ENCODE measurements at places on chromosomes 11 and 22.

- no peak for DNase-seq
These were observed 117.5 kb downstream of the TRPC6 start for GRCh38 chr11:101466352-101466751.

GRCh38 chr11:31767066-31767465 is 44.1 kb downstream of the PAX6 start:
- DNase-seq = no peak

DNA sequence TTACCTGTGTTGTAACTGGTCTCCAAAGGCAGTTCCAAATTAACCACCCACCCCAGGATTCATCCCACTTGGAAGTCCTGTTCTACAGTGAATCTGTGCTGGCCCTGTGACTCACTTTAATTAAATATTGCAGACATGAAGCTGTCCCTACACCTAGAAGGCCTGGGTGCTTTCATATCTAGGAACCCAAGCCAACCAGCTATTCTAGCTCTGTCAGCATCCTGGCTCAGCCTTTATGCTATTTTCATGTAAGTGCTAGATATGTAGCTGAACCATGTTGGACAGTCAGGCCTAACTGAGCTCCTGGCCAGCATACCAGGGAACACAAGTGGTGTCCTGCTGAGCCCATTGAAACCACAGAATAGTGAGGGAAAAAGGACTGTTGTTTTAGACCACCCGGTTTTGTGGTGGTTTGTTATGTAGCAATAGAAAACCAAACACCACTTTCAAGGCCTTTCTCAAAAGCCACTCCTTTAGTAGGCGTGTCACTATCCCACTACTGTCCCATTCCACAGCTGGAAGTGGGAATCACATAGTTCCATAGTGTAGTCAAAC is 30.3 kb downstream of the CNTF start:
- DNase-seq = no peak

GRCh38 chr22:26235792-26236487 is 66.7 kb downstream of the SEZ6L start:
- DNase-seq = no peak

DNA sequence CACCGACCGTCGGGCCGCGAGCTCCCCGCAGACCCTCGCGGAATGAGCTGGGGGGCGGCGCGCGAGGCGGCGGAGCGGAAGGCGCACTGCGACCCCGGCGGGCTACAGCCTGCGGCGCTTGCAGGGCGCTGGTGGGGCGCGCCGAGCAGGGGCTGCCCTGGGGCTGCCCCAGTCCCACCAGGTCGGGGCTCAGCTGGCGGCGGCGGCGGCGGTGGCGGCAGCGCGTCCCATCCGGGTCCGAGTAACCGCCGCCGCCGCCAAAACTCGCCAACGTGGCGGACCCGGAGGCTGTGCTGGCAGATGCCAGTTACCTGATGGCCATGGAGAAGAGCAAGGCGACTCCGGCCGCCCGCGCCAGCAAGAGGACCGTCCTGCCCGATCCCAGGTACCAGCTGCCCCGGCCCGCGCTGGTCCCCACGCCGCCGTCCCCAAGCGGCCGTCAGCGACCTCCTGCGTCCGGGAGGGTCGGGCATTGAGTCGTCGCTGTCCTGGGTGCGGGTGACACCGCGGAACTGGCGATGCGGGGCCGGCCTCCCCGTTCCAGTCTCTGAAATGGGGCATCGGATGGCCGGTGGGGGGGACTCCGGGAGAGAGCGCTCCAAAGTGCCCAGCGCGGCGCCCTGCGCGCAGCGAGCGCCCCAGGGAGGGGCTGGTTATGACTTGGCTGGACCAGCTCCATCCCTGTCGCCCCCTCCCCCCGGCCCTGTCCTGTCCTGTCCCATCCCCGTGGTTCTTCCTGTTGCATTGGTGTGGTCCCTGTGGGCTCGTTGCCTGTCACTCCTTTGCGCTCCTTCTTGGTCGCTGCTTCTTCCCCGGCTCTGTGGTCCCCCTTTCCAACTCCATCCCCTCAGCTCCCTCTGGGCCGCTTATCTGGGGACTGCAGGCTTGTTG is 63.5 kb downstream of the CRYBB2 start:
- DNase-seq = no peak

- DNase-seq = peak; percentile 74
These were observed 17.8 kb upstream of the WNT7B start for GRCh38 chr22:45994491-45995404.

GRCh38 chr11:3867209-3868091 is 12.0 kb downstream of the STIM1 start:
- DNase-seq = no peak

DNA sequence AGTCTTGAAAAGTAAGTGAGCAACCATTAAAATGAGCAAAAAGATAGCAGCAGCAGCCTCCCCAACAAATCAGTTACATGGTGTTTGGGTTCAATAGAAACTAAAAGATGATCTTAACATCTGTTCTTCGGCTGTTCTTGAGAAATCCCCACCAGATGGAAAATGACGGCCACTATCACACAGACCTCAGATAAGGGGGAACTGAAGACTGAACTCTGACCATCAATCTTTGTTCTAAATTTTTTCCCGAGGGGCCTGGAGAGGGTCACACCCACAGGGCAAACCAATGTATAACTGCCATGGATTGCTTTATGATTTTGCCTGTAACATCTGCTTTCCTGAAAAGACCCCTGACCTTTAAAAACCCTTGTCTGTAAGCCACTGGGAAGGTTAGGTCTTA is 624.8 kb upstream of the KIRREL3 start:
- no peak for DNase-seq

DNA sequence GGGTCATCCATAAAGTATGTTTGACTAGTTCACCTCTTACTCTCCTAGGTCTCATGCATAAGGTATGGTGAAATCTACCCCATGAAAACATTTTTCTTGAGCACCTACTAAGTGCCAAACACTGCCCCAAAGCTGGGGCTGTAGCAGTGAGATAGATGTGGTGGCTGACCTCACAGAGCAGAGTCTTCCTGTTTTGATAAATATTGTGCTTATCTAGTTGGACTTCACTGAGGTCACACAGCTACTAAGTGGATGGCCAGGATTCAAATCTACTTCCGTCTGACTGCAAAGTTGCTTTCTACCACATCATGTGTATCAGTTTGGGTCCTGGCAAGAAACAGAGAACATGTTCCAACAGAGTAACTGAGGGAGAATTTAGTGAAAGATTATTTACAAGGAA is 6.4 kb upstream of the HTATIP2 start:
- DNase-seq = no peak

DNA sequence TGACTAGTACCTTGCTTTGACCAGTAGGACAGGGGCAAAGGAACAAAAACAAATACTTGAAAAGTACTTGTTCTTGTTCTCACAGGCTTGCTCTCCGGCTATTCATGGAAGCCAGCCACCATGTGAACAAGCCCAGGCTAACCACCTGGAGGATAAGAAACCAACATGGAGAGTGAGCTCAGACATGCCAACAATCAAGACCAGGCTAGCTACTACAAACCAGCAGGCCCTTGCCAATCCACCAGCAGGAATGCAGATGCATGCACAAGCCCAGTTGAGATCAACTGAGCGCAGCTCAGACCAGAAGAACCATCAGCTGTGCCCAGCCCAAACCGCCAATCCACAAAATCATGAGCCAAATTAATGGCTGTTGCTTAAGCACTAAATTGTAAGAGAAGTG is 180.1 kb upstream of the ISX start:
- DNase-seq = no peak

- no peak for DNase-seq
These were observed 45.6 kb downstream of the COMMD9 start for GRCh38 chr11:36243641-36244040.

DNA sequence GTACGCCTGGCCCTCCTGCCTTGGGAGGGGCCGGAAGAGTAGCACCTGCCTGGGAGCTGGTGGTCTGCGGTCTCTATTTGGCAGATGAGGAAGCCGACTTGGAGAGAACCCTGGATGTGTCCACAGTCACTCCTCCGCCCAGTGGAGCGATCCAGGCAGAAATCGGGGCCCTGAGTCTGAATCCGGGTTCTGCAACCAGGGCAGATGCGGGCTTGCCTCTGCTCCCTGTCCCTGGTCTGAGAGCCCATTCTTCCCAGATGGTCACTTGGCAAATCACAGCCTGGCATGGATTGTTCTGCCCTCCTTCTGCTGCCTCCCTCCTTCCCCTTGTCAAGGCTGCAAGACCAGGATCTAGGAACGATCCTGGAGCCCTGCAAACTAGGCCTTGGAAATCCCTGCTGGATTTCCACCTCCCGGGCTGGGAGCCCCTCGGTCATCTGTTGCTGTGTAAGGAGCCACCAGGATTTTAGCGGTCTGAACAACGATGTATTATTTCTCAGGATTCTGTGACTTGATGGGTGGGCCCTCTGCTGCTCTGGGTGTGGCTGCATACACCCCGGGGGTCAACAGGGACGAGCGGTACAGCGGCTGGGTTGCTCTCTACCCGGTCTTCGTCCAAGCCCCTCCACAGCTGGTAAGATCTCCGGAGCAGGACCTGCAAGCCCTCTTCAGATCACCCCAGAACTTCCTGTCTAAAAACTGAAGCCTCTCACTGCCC is 2.0 kb upstream of the ASCL2 start:
- no peak for DNase-seq

- no peak for DNase-seq
These were observed 134.0 kb upstream of the SORL1-AS1 start for GRCh38 chr11:121586750-121587149.

DNA sequence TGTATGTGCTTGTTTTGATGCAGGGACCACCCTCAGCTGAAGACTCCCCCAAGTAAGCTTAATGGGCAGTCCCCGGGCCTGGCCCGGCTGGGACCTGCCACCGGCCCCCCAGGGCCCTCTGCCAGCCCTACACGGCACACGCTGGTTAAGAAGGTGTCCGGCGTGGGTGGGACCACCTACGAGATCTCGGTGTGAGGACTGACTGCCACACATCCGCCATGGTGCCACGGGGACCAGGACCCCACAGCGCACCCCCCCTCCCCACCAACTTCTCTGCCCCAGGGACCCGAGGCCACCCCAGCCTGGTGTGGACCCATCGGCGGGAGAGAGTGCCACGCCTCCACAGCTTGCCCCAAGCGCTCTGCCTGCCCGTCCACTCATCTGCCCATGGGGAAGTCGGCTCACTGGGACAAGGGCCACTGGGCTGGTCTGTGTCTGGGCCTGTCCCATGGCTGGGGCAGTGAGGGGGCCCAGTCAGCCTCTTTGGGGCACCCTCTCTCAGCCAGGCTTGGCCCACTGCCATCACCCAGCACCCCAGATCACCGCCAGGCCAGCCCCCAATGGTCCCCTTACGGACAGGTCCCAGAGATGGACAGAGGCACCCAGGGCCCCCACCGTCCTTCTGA is 5.5 kb downstream of the CCDC188 start:
- DNase-seq = no peak

GRCh38 chr11:119533921-119534736 is 111.2 kb upstream of the THY1 start:
- peak; percentile 78 for DNase-seq

GRCh38 chr11:101718402-101718801 is 134.6 kb upstream of the TRPC6 start:
- DNase-seq = peak; percentile 5

GRCh38 chr11:85310479-85310878 is 316.7 kb downstream of the DLG2 start:
- DNase-seq = no peak

DNA sequence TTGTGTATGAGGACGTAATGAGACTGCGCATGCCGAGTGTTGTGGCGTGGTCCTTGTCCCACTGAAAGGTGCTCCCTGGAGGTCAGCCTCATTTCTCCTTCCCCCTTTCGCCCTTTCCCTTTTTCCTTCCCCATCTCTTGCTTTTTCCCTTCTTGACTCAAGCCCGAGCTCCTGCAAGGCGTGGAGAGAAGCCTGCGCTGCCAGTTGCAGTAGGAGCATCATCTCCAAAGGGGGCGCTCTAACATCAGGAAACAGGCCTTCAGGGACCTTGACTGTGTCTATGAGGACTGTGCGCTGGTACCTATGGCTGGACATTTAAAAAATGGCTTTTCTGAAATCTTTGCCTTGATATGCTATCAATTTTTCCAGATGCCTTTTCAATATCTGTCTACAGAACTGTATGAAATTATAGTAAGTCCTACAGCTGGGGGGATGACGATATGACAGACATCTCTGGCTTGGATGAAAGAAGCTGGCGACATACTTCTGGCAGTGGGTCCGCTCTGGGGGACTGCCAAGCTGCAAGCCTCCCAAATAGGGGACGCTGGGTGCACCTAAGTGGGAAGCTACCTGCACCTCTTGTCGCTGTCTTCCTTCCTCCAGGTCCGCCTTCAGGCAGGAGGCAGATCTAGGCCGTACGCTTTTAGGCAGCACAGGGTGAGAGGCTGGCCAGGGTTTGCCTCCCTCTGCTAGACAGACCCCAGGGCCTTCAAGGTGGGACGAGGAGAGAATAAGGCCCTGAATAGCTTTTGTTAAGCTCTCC is 96.5 kb downstream of the NXPE2 start:
- peak; percentile 70 for DNase-seq

DNA sequence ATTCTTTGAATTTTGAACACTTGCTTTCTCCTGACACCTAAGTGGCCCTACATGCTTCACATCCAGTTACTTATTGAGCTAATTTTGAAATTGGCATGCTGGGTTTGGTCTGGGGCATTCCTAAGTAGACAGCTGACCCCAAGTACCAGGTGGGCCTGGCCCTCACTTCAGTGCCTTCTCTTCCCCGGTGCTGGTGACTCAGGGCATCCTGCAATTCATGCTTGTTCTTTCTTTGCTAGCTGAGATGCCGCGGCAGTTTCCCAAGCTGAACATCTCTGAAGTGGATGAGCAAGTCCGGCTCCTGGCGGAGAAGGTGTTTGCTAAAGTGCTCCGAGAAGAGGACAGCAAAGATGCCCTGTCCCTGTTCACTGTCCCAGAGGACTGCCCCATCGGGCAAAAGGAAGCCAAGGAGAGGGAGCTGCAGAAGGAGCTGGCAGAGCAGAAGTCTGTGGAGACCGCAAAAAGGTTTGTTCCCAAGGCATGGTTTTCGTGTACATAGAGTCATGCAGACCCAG is 6.3 kb downstream of the AMPD3 start:
- DNase-seq = no peak

GRCh38 chr11:44681698-44682097 is 45.1 kb upstream of the TSPAN18 start:
- peak; percentile 34 for DNase-seq

DNA sequence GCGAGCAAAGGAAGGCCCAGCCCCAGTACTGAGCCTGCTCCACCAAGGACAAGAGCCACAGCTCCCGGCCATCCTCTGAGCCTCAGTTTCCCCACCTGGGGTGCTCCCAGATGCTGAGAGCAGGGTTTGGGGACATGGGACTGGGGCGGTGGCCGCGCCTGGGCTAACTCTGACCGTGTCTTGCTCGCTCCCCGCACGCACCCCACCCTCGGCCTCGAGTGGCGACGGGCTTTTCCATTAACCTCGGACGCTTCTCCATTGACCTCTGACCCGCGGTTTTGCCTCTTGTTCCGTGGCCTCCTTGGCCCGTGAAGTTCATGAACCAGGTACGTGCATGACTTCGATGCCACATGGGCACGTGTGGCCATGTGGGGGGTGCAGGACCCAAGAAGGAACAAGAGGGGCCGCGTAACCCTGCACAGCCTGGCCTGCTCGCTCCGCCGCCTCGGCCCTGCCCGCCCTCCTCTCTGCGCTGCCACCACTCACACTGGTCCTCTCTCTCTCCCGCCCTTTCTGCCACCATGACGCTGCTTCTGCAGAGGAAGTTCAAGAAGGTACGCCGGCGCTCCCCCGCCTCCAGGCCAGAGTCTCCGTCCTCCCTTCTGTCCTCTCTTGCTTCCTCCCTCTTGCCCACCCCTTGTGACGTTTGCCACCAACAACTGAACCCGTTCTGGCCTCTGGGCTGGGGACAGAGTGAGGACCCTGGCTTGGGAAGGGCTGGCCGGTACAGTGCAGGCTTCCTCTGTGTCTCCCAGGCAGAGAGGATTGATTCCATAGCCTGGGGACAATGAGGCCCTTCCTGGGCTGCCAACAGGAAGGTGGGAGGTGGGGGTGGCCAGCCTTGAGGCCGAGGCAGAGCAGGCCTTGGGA is 6.9 kb downstream of the TNNT3 start:
- DNase-seq = no peak

GRCh38 chr11:130908770-130909625 is 7.3 kb downstream of the SNX19 start:
- no peak for DNase-seq
